ENCODE measurements at places on chromosomes 2 and 18.

DNA sequence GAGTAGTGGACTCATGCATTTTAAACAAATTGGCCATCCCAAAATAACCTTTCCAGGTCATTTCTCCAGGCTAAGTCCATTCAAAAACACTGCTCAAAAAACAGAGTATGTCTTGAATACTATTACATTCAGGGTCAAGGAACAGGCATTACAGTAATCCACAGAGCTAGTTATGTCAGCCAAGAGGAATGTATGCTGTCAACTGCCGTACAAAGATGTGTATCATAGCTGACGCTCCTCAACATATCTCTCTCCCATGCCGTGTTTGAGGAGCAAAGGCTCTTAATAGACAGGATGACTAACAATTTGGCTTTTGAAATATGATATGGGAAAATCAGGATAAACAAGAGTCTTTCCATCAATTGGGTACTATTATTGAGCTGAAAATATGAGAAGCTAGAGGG lies 68.8 kb upstream of the KCTD1 start:
- DNase-seq: no peak

GRCh38 chr2:18522484-18523146 lies 37.8 kb downstream of the RDH14 start:
- no peak for DNase-seq

DNA sequence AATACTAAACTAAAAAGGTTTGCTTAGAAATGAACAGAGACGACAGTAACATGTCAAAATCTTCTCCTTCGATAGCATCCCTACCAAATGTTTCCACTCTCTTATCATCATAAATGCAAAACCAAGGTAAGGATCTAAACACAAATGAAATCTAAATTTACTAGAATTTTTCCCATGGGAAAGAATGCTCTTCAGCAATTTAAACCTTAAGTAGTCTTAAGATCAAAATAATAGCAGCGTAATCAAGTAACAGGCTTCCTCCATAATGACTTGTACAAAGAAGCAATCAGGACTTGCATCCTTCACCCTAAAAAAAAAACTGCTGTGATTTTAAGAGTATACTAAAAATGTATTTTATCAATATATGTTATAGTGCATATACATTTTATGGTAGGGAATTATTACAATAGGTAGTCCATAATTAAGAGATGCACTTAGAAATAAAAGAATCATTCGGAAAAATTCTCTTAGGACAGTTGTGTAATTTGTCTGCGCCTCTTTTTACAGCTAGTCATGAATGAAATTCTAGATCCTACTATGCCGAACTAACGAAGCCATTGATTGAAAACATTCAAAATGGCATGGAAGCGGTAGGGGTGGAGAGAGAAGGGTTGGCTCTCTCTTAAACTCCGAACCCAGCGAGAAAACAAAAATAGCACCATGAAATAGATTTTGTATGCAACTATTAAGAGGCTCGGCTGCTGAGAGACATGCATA lies 1.3 kb downstream of the PGAP1 start:
- DNase-seq: no peak

- no peak for DNase-seq
Measured at GRCh38 chr2:10629819-10630532, 59.8 kb downstream of the NOL10 start.

- DNase-seq: no peak
Measured at GRCh38 chr2:228048838-228049490, 132.5 kb downstream of the SPHKAP start.

GRCh38 chr2:182496596-182496995 lies 69.8 kb upstream of the PDE1A start:
- DNase-seq: no peak

GRCh38 chr2:45131587-45131986 lies 122.3 kb upstream of the SIX2 start:
- DNase-seq: no peak

DNA sequence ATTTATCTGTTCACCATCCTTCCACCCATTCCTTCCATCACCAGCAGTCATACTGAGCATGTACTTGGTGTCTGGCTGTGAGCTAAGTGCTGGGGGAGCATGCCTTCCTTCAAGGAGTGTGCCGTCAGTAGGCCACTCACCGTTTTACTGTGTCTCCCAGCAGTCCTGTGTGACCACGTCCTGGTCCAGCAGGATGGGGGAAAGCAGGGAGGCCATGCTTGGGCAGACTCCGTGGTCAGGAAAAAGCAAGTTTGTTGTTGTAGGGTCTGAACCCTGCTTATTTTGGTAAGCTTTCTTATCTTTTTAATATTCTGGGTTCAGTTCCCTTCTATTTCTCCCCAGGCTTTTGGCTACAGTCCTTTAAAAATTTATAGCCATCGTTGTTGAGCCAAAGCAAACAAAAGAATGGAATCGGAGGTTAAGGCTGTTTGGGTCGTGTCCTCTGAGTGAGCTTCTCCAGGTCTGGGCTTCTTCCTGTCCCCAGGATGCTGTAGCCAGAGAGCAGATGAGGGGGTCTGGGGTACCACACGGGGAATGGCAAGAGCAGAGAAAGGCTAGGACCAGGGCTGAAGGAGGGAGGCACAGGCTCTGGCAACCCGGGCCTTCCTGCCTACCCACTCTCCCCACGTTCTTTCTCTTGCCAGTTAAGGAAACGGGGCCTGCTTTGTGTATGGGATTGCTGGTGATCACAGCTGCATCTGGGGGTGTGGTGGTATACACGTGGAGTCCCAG lies 13.5 kb downstream of the SLC30A3 start:
- DNase-seq: no peak
